ENCODE measurements at places on chromosomes 2 and 18.

- no peak for DNase-seq
These were observed 118.8 kb downstream of the SCN9A start for GRCh38 chr2:166256896-166257295.

DNA sequence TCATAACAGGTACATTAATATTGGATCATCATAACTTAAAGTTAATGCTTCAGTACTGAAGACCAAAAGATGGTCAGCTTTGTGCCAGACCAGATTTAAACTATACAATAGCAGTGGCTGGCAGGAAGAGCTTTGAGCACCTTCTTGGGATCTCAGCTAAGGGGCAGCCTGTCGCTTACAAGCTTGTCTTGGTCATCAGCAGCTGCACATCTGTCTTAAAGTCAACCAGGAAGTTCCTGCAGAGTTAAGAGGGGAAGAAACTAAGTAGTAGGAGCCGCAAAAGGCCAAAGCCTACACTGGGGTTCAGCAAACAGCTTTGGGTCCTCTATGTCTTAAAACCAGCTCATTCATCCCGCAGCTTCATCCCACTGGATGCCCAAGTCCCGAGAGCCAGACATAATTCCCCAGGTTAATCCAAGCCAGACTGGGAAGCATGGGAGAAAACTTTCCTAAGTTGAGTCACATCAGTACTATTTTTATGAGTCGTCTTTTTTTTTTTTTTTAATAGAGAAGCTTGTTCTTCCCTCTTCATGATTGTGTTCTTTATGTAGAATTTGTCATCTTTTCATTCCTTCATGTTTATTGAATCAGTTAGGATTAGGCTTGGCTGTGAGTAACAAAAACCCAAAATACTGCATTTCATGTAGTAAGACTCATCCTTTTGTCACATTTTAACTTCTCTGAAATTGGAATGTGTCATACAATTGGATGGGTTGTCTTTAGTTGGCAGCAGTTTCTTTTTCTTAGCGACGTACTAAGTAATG is 59.3 kb downstream of the SERTAD2 start:
- DNase-seq: no peak

- DNase-seq: no peak
These were observed 120.9 kb upstream of the PKDCC start for GRCh38 chr2:41926614-41927580.

GRCh38 chr2:29053670-29054400 is 20.5 kb downstream of the PCARE start:
- DNase-seq: no peak

DNA sequence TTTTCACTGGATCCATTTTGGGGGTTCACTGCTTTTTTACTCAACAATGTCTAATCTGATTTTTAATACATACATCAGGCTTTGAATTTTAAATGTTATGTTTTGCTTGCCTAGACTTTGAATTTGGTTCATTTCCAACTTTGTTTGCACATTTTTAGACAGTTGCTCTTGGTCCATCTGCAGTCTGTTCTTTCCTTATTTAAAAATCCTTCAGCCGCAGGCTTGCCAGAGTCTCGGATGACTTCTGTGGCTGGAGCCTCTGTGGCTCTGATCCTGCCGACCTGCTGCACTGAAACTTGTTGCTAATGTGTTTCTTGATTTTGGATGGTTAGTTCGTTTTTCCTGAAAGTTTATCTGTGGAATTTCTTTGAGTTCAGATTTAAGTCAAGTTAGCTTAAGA is 172.0 kb upstream of the ALKAL2 start:
- no peak for DNase-seq

GRCh38 chr2:127420039-127420864 is 2.0 kb downstream of the PROC start:
- no peak for DNase-seq

DNA sequence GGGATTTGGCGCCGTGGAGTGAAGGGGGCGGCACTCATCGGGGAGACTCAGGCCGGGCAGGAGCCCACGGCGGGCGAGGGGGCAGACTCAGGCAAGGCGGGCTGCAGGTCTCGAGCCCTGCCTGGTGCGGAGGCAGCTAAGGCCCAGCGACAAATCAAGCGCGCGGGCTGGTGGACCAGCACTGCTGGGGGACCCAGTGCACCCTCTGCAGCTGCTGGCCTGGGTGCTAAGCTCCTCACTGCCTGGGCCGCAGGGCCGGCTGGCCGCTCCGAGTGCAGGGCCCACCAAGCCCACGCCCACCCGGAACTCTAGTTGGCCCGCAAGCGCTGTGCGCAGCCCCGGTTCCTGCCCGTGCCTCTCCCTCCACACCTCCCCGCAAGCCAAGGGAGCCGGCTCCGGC is 26.2 kb upstream of the SPP2 start:
- DNase-seq: no peak
